ENCODE measurements at places on chromosomes 5 and 9.

DNA sequence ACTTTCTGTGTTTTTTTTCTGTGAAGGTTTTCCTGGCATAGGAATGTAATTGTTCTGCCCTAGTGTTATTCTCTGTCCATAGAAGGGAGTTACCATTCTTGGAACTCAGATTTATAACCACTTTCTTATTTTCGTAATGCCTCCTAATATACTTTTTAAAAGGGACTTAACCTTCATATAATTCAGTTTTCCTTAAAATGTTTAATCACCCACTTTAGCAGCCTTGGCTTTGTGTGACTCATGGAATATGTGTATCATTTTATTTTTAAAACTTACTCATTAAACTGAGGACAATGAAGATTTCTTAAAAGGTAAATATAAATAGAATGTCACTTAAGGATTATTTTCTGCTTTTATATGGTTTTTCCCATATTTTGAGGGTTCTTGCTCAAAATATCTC lies 50.0 kb downstream of the RAI14 start:
- no peak for DNase-seq

GRCh38 chr5:3828761-3829160 lies 233.1 kb downstream of the IRX1 start:
- no peak for DNase-seq

- peak; percentile 80 for DNase-seq
Measured at GRCh38 chr5:140295414-140295813, 7.5 kb downstream of the PFDN1 start.

GRCh38 chr9:126472198-126472947 lies 141.4 kb upstream of the LMX1B start:
- DNase-seq, result no peak
